ENCODE measurements at places on chromosomes 3 and 15.

- H3K27me3 ChIP-seq: no peaks in the 10 kb centered on the region
- DNase-seq: no peak
- no peaks in the 10 kb centered on the region for H3K4me1 ChIP-seq
- H3K36me3 ChIP-seq: no peaks in the 10 kb centered on the region
These were observed 392.8 kb downstream of the TUSC7 start for GRCh38 chr3:117102426-117102825.

DNA sequence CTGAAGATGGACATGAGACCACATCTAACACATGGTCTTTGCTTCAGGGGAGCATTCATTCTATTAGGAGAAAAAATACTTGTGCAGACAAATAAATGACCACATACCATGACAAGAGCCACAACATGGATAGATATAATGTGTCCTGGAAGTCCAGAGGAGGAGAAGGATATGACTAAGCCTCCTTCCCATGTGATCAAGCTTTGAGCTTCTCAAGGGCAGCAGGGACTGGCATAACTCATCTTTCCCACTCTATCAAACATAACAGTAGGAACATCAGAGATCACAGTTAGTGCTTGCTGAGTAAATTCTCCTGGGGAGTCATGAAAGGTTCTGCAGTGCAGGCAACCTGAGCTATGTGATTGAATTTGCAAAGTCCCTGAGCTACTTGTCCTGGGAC, 86.0 kb upstream of the LPP start:
- no peak overlapping the region for H3K27ac ChIP-seq
- H3K4me3 ChIP-seq: no peak overlapping the region
- H3K36me3 ChIP-seq: no peaks in the 10 kb centered on the region
- DNase-seq: no peak
- H3K4me1 ChIP-seq: no peaks in the 10 kb centered on the region
- no peaks in the 10 kb centered on the region for H3K27me3 ChIP-seq

GRCh38 chr3:100789579-100789978, 80.3 kb downstream of the TFG start:
- H3K36me3 ChIP-seq: no peaks in the 10 kb centered on the region
- no peak overlapping the region for H3K4me3 ChIP-seq
- H3K27me3 ChIP-seq: no peaks in the 10 kb centered on the region
- no peak overlapping the region for H3K27ac ChIP-seq
- no peaks in the 10 kb centered on the region for H3K4me1 ChIP-seq

DNA sequence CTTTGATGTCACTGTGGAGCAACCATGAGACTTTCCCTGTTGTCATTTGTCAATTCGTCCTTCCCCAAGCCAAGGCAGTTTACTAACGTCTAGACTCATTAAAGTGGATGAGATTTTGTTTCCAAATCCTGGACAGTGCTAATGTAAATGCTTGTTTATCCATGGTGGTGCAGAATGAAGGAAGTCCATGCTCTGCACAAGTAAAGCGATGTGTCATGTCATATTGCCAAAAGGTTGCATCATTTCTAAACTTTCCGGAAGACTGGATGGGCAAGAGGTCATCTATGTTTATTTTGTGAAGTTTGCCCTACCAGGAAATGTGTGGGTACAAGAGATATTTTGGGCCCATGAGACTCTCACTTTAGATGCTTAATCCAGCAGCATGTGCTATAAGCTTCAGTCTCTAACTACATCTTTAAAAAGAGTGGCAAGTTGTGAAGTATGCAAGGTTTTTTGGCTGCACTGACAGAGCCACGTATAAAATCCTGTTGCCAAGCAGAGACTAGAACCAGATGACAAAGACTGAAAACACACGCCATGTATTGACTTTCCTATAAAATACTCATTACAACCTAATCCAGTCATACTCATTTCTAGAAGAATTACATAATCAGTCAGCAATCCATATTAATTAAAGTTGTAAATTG, 72.1 kb upstream of the FNDC3B start:
- no peak overlapping the region for H3K27ac ChIP-seq
- DNase-seq: no peak
- no peaks in the 10 kb centered on the region for H3K36me3 ChIP-seq
- no peak overlapping the region for H3K4me3 ChIP-seq

- peak overlapping the region; percentile 95 for H3K27ac ChIP-seq
- H3K4me1 ChIP-seq: peaks cover 65% of the 10 kb centered on the region
- no peak for DNase-seq
- peak overlapping the region; percentile 74 for H3K4me3 ChIP-seq
These were observed 125.0 kb downstream of the CHSY1 start for GRCh38 chr15:101126618-101127505.

GRCh38 chr3:32278714-32279113, 40.2 kb downstream of the CMTM8 start:
- H3K4me1 ChIP-seq: peaks cover 23% of the 10 kb centered on the region
- H3K4me3 ChIP-seq: no peak overlapping the region
- no peak overlapping the region for H3K27ac ChIP-seq
- no peaks in the 10 kb centered on the region for H3K36me3 ChIP-seq
- no peak for DNase-seq

DNA sequence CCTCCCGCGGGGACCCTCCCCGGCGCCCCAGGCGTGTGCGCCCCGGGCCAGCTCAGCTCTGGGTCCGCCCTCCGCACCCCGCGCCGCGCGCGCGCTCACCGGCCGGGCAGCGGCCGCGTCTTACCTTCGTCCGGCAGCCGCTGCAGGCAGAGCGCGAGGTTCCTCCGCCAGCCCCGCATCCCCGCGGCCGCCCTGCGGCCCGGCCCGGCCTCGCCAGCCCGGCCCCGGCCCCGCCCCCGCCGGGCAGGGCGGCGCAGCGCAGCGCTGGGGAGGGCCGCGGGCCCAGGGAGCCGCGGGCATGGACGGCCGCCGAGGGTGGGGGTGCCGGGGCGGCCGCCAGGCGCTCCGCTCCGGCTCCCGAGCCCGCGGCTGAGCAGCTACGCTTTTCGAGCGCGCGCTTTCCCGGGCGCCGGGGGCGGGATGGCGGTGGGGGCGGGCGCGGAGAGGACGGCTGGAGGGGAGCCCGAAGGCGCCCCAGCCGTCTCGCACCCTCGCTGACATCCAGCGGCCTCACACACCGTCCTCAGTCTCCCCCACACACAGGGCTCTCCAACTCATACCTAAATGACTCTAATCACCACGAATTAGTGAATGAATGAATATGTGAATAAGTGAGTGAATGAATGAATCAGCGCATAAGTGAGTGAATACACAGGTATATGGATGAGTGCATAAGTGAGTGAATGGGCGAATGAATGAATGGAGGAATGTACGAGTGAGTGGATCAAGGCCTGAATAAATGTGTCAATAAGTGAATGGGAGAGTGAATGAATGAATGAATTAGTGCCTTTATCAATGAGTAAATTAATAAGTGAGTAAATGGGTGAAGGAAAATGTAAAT, 48.5 kb upstream of the CCDC174 start:
- H3K36me3 ChIP-seq: peaks cover 4% of the 10 kb centered on the region
- DNase-seq: no peak
- no peak overlapping the region for H3K4me3 ChIP-seq

GRCh38 chr15:60121845-60122244, 117.7 kb downstream of the FOXB1 start:
- no peak overlapping the region for H3K4me3 ChIP-seq
- peaks cover 3% of the 10 kb centered on the region for H3K4me1 ChIP-seq
- no peak for DNase-seq
- no peaks in the 10 kb centered on the region for H3K36me3 ChIP-seq

DNA sequence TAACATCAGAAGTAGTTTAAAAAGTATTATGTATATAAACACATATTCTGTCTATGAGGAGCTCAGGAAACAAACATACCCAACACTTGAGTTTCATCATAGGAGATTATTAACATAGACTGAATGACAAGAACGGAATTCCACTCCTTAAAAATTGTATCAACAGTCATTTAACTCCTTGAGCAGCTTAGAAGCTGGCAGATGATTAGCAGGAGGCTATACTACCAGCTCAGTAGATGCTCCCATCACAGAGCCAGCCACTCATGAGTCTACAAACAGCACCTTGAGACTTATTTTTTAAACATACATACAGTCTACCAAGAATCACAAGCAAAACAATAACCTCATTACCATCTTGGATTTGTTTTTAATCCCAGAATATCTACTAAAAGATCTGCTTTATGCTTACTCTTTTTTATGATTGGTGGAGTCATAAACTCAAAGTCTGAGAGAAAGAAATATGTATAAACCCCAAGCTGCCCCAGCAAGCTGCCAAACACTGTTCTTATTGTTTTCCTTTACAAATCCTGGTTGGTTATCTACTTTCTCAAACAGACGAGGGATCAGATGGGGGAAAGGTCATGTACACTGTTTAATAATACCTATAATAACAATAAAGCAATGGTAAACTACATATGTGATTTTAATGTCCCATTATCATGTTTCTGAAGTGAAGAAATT, 59.5 kb downstream of the CBLB start:
- DNase-seq: no peak
- no peak overlapping the region for H3K4me3 ChIP-seq
- no peak overlapping the region for H3K27ac ChIP-seq
- peaks cover 8% of the 10 kb centered on the region for H3K36me3 ChIP-seq
- H3K27me3 ChIP-seq: no peaks in the 10 kb centered on the region
- peaks cover 19% of the 10 kb centered on the region for H3K4me1 ChIP-seq

GRCh38 chr3:193049935-193050334, 132.3 kb upstream of the MB21D2 start:
- no peak overlapping the region for H3K4me3 ChIP-seq
- no peaks in the 10 kb centered on the region for H3K4me1 ChIP-seq
- H3K36me3 ChIP-seq: no peaks in the 10 kb centered on the region
- H3K27me3 ChIP-seq: no peaks in the 10 kb centered on the region

GRCh38 chr3:46947981-46948791, 28.4 kb downstream of the CCDC12 start:
- H3K36me3 ChIP-seq: peaks cover 42% of the 10 kb centered on the region
- peaks cover 97% of the 10 kb centered on the region for H3K4me1 ChIP-seq
- H3K27me3 ChIP-seq: no peaks in the 10 kb centered on the region
- peak overlapping the region; percentile 94 for H3K27ac ChIP-seq

DNA sequence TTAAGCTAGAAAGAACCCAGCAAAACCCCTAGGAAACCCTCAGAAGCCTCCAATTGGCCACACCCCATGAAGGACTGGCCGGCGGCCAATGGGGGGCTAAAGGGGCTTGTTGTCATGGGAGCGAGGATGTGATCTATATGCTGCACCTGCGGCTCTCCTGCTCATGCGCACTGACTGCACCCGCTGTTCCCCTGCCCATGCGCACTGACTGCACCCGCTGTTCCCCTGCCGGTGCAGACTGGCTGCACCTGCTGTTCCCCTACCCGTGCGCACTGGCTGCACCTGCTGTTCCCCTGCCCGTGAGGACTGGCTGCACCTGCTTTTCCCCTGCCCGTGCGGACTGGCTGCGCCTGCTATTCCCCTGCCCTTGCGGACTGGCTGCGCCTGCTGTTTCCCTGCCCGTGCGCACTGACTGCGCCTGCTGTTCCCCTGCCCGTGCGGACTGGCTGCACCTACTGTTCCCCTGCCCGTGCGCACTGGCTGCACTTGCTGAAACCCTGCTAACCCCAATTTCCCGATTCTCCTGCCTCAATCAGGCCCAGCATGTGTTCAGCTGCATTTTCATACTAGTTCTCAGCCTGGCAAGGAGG, 16.8 kb upstream of the MCCC1 start:
- peak overlapping the region; percentile 83 for H3K4me3 ChIP-seq
- no peaks in the 10 kb centered on the region for H3K36me3 ChIP-seq
- H3K27me3 ChIP-seq: peaks cover 16% of the 10 kb centered on the region
- H3K4me1 ChIP-seq: peaks cover 23% of the 10 kb centered on the region
- no peak overlapping the region for H3K27ac ChIP-seq

DNA sequence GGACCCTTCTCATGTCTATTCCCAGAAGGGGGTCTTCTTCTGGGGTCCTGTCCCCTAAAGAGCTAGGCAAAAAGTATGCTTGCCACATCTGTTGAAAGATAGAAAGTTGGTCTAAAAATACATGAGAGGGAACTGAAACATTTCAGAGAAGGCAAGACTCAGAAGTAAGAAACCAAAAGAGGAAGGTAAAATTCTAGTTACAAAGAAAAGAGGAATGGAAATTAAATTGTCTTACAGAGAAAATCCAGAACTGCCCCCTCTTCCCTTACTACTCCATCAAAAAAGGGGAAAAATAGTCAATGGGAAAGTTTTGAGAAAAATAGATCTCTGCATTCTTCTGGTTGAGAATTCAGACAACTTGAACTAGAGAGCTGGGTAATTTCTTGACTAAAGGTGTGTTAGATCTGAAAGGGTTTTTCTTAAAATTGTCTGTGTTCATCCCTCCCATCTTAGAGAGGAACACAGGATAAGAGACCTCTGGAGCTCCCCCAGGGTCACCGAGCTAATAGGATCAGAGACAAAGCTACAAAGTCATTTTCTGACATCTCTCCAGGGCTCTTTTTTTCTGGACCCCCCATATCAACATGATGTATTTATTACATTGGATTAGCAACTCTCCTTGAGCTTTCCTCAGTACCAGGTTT, 32.3 kb upstream of the CCR2 start:
- no peaks in the 10 kb centered on the region for H3K27me3 ChIP-seq
- peaks cover 25% of the 10 kb centered on the region for H3K4me1 ChIP-seq
- H3K4me3 ChIP-seq: peak overlapping the region; percentile 1
- DNase-seq: no peak

Measured in stimulated activated naive B cell treated with anti-CD40 and anti-IgM and Interleukin-4, amounts not matched to agents 10 μg/mL and 1 μg/mL and 100 μg/mL, for 72 hours (primary cell).